IMR-90 (cell line): ENCODE measurements at places on chromosomes 13 and 19.
A peak's percentile ranks its signal among the peaks of the same experiment; 100 is the strongest.

- DNase-seq: no peak
Measured at GRCh38 chr19:50181121-50181520, 18.0 kb upstream of the IZUMO2 start.

DNA sequence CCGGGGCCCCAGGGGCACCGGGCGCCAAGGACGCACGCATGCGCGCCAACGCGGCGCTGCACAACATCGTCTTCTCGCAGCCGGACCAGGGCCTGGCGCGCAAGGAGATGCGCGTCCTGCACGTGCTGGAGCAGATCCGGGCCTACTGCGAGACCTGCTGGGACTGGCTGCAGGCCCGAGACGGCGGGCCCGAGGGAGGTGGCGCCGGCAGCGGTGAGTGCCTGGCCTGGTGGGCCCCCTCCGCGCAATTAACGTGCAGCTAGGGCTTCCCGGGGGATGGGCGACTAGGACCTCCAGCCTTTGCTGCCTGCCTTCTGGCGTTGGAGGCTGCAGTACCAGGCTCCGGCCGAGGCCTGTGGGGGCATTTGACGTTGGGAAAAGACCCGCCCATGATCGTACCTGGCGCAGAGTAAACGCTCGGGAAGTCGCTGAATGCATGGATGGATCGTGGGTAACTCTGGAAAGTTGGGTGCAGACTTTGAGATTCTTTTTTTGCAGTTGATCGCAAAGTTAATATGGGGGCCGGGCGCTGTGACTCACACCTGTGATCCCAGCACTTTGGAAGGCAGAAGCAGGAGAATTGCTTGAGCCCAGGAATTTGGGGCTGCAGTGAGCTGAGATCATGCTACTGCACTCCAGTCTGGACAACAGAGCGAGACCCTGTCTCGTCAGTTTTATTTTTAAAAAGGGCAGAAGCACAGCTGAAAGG, 7.3 kb downstream of the APC2 start:
- no peak for DNase-seq

- peak; percentile 64 for DNase-seq
Measured at GRCh38 chr13:100124265-100124664, 35.4 kb downstream of the PCCA start.

DNA sequence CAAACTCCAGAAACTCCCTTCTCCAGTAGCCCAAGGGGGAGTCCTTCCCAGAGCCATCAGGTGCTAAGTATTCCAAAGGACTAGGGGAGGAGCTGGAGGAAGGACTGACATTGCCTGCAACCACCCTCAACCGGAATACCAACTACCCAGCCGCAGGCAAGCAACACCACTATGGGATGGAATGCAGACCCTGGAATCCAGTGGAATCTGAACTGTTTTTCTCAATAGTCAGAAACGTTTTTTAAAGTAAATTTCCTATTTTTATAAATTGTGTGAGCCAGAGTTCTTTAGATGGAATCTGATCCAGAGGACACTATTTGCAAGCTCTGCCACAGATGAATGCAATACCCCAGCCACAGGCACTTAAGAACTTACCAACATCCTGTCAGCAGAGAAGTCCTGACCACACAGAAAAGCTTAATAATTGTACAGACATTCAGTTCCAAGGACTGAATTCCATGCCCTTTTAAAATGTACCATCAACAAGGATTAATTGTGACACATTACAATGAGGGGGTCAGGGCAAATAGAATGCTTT, 92.1 kb downstream of the USP12 start:
- DNase-seq: peak; percentile 67
